ENCODE measurements at places on chromosomes 3 and 15.

- no peak for DNase-seq
Measured at GRCh38 chr3:1824359-1824758, 274.3 kb upstream of the CNTN4 start.

GRCh38 chr3:188624384-188624783 lies 470.4 kb downstream of the LPP start:
- DNase-seq: no peak

GRCh38 chr3:249587-250262 lies 53.2 kb downstream of the CHL1 start:
- no peak for DNase-seq

DNA sequence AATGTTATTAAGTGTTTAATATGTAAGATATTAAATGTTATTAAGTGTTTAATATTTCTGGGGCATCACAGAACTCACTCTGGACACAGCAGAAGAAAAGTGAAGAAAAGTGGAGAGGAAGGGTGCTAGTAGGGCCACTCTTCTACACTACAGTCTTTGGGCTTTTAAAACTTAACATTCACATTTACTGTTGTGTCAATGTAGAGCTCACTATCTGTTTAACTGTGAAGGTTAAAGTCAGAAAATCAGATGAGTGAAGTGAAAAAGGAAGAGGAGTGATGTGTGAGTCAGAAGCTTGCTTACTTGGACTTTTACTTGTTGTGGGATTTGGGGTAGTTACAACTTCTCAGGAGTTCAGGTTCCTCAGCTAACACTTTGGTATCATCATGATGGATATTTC lies 145.3 kb upstream of the DNAJC19 start:
- DNase-seq: no peak

- no peak for DNase-seq
Measured at GRCh38 chr3:129121016-129121791, 400 bp downstream of the RAB43 start.

- no peak for DNase-seq
Measured at GRCh38 chr3:191065181-191065805, 133.7 kb upstream of the OSTN start.

GRCh38 chr15:71712182-71712581 lies 98.2 kb upstream of the NR2E3 start:
- DNase-seq: no peak

- DNase-seq: peak; percentile 27
Measured at GRCh38 chr3:179074656-179075055, 3.0 kb upstream of the ZMAT3 start.

- DNase-seq: no peak
Measured at GRCh38 chr3:23991683-23992628, 46.9 kb downstream of the NR1D2 start.

- peak; percentile 56 for DNase-seq
Measured at GRCh38 chr3:50674349-50675178, at the start of gene DOCK3. TSS of gene DOCK3 (plus strand) at chr3:50674927. CDS start at chr3:50675264, 337 bp downstream.

DNA sequence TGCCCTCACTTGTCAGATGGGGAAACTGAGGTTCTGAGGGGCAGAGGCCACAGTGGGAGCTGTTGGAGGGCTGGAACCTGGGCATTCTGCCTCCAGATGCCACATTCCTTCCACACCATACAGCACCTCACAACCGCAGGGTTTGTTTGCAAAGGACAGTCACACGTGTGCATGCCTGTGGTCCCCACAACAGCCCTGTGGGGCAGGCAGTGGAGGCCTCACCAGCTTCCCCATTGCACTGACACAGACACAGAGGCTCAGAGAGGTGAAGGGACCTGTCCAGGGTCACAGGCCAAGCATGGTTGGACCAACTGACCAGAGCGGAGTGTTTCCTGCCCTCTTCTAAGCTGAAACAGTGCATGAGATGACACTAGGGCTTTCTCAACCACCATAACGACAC lies 75.2 kb upstream of the SEC13 start:
- no peak for DNase-seq

DNA sequence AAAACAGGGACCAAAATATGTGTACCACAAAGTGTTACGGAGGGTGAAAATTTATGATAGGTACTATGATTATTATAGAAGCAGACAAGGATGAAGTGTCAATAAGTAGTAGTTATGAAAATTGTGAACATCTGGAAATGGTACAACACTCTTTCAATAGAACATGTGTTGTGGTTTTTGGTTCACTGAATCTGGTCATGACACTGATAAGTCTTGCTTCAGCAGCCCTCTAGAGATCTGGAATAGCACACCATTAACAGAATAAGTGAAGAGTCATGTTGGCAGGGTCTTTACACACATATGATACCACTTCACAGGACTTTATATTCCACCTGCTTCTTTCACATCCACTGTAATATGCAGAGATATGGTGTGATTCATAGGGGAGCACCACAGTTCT lies 985.2 kb upstream of the SEMA6D start:
- no peak for DNase-seq

DNA sequence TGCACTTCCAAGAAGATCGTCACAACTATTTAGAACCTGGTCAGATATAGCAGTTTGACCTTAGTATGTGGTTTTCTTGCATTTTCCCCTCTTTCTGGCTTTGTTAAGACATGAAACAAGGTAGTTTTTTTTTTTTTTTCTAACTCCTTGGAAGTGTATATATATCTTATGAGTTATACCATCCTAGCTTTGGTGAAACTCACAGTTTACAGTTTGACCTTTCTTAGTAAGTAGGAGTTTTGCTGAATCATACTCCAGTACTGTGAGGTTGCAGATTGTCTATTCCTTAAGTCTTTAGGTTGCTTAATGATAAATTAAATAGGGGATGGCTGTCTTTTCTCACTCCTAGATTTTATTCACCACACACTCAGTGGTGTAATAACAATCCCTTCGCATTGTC lies 325.0 kb downstream of the RBMS3 start:
- DNase-seq: no peak
